ENCODE measurements at places on chromosomes 6 and 20. TPM values are rescaled to one million over a fixed set of nuclear protein-coding genes. Genes with fewer than 3 reads are reported as not detected.

DNA sequence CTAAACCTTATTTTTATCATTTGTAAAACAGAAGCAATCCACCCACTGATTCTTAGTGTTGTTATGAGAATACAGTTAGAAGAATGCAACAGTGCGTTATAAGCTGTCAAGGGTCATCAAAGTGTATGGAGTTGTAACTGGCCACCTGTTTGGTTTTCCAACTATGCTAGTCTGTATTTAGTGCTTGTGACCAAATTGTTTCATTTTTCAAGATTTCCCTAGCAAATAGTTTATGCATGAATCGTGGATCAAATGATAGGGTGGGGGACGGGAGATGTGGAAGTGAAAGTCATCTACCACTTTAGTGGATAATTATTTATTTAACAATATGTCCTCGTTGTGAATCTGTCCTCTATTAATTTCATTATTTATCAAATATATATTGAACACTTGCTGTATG, 175.4 kb upstream of the HDDC2 start:
- DNase-seq = no peak

- DNase-seq = no peak
These were observed 20.2 kb downstream of the RNF8 start for GRCh38 chr6:37373822-37374471.

GRCh38 chr6:72770959-72771358, 149.1 kb downstream of the KCNQ5 start:
- DNase-seq = no peak

TEAD3 gene
- total RNA-seq = 30.5 TPM

DNA sequence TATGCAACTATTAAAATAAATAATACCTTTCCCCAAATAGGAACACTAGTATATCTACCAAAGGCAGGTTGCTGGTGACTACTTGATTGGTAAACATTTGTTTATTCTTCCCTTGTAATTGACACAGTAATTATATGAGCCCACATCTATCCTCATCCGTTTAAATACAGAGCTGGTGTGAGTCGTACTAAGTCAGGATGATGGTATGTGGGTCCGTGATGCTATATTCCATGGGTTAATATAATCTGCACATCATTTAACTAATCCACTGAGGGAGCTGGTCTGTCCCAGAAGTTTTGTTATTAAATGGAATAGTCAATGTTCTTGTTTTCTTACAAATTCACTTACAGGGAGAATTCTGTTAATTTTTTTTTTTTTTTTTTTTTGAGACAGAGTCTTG, 164.0 kb upstream of the AGPAT4 start:
- no peak for DNase-seq

GRCh38 chr20:57785061-57785460, 75.2 kb upstream of the PMEPA1 start:
- DNase-seq = no peak
